Ovary (tissue), 10 donors: ENCODE measurements at places on chromosomes 6 and 20.

DNA sequence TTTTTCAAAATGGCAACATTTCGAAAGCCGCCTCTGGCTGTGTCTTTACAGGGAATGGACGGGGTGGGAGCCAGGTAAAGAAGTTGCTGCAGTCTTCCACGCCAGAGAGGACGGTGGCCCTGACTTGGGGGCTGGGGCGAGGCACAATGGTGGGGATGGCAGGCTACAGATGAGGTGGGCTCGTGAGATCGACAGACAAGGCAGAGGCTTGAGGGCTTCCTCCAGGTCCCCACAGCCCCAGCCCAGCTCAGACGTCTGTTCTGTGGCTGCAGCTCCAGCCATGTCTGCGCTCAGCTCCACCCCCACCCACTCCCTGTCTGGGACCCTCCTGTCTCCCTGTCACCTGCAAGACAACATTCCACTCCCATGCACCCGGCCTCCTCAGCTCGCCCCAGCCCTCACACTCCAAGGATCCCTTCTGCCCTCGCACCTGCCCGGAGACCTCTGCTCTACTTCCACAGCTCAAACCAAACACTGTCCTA lies 7.4 kb upstream of the C20orf144 start:
- peak; percentile 28 for DNase-seq

GRCh38 chr6:136289327-136289578 lies 393 bp downstream of the BCLAF1 start:
- peak; percentile 95 for DNase-seq

DNA sequence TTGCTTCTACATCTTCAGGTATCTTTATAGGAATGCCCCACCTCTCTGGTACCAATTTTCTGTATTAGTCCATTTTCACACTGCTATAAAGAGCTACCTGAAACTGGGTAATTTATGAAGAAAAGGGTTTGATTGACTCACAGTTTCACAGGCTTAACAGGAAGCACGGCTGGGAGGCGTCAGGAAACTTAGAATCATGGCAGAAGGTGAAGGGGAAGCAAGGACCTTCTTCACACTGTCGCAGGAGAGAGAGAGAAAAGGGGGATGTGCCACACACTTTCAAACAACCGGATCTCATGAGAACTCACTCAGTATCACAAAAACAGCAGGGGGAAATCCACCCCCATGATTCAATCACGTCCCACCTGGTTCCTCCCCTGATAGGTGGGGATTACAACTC lies 24.4 kb upstream of the LY86 start:
- DNase-seq: no peak

DNA sequence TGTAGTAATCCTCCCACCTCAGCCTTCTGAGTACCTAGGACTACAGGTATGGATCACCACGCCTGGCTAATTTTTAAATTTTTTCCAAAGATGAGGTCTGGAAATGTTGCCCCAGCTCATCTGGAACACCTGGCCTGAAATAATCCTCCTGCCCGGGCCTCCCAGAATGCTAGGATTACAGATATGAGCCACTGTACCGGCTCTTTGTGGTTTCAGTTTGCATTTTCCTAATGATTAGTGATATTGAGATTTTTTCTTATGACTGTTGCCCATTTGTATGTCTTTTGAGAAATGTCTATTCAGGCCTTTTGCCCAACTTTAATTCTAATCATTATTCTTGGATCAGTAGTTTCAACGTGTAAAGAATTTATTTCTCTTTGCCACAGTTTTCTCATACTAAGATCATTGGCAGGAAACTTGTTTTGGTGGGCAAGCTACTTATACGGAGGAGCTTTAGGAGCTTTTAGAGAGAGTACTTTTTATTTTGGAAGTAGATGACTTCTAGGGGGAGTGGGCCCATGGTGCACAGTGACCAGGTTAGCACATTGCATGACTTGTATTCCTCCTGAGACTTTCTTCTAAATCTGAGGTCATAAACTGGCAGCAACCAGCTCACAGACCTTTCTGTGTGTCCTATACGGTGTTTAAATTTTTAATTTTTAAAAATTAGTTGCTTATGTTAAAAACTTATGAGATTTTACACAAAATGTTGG lies 62.3 kb downstream of the STK4 start:
- DNase-seq: no peak

DNA sequence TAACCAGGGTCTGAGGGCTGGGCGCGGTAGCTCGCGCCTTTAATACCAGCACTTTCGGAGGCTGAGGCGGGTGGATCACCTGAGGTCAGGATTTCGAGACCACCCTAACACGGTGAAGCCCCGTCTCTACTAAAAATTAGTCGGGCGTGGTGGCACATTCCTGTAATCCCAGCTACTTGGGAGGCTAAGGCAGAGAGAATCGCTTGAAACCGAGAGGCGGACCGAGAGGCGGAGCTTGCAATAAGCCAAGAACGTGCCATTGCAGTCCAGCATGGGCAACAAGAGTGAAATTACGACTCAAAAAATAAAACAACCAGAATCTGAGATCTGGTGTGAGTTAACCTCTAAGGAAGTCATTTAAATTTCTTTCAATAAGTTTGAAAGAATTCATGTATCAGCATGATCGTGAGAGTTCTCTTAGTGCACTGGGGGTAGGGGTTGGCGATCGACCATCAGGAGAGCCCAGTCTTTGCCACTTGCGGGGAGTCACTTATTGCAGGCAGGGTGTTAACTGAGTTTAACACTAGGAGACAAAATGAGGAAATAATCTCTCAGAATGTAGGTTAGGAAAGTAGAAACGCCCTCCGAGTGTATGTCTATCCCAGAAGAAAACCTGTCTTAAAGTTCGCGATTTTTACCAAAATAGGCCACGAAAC lies 206.5 kb upstream of the ZNF184 start:
- no peak for DNase-seq
